T-cell (primary cell): ENCODE measurements at places on chromosomes 11 and 22.

- no peak for DNase-seq
These were observed 15.5 kb upstream of the RAC2 start for GRCh38 chr22:37259540-37260029.

- no peak for DNase-seq
These were observed 33.5 kb downstream of the NFRKB start for GRCh38 chr11:129861702-129862522.

- DNase-seq = no peak
These were observed 25.6 kb downstream of the MN1 start for GRCh38 chr22:27775758-27776649.

- DNase-seq = no peak
These were observed 55.6 kb downstream of the WT1 start for GRCh38 chr11:32379719-32380118.

DNA sequence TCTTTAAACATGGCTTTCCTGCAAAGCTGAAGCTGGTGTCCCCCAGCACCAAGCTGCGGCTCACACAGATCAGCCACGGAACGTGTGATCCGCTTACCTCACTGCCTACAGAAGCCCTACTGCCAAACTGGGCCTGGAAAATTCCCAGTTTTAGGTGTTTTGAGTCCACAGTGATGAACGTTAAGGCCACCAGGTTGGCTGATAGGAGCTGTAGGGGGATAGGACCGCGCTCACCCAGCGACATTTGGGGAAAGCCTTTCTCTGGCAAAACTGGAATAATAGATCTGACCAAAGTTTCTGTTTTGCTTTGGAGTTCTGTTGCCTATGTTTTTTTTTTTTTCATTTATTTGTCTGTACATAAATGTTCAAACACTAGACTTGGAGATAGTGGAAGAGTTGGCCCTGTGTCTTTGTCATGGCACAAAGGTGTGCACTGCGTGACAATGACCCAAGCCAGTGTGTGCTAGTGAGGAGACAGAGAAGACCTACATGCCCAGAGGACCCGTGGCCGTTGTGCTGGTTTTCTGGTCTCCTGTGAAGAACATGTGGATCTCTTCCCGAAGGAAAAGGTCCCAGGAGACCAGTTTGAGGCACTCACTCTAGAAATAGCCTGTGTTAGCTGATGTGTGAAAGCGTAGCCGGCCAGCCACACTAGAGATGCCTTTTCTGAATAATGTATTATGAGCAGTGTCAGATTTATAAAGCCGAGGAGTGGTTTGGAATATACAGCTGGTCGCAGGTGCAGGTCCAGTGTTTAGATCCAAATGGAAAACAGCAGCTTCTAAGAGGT lies 15.0 kb downstream of the ASPHD2 start:
- DNase-seq = no peak

- no peak for DNase-seq
These were observed 650.8 kb upstream of the KIRREL3 start for GRCh38 chr11:127651175-127651887.

DNA sequence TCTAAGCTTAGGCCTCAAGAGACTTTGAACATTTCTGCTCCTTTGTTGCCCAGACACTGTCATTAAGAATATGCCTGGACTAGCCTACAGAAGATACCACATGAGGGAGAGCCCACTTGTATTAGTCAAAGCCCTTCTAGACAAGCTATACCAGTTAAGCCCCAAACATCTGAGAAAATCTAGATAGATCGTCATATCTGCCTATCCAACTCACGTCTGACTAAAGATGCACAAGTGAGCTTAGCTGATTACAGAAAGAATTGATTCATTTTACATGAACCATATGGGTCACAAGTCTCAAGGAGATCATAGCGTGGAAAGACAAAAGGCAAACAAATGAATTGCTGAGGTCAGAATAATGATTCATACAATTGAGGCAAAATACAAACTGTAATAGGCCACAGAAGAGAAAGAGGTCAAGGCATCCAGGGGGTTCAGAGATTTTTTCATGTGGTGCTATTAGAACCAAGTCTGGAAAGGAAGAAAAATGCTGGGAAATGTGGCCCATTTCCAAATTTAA lies 1155.5 kb upstream of the TENM4 start:
- DNase-seq = no peak

DNA sequence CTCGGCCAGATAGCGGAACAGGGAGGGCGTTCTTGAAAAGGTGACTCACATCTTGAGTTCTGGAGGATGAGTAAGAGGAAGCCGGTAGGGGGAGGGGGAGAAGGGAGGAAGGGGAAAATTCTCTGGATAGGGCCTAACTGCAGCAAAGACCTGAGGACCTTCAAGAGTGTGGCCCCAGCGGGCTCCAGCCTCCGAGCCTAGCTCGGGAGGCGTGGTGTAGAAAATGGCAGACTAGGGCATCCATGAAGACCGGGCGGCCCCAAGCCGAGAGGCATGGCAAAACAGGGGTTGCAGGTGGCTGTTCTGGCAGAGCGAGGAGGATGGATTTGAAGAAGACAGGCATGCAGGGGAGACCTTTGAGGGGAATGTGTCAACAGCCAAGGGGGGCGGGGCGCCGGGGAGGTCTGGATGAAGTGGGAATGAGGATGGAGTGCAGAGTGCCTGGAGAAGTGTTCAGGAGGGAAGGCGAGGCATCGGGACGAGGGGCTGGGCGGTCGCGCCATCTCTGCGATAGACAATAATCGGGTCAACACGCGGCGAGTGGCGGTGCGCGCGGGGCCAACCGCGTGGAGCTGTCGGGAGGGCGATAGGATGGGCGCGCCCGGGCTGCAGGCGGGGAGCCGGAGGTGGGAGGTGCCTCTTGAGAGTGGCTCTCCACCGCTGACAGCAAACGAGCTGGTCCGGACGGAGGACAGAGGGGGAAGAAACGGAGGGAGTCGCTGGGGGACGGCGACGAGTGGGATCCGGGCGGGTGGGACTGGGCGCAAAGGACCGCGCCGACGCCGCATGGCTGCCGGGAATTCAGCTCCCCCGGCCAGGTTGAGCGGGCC lies 40.0 kb upstream of the CREB3L1 start:
- DNase-seq = peak; percentile 12
